T-helper 17 cell (primary cell): ENCODE measurements at places on chromosomes 7 and 10.

GRCh38 chr10:101161494-101162299 lies 30.6 kb downstream of the TLX1 start:
- peak; percentile 63 for DNase-seq

DNA sequence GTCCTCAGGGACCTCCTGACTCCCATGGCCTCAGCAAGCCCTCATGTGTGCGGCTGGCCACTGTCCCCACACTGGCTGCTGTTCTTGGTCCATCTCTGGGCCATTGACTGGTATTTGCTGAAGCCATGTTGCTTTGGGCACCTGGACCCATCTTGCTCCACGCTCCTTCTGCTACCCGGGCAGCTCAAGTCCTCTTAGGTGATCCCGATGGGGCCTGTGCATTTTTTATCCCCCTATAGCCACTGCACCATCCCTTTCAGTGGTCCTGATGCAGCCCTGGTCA lies 16.7 kb downstream of the RAMP3 start:
- DNase-seq, result no peak

DNA sequence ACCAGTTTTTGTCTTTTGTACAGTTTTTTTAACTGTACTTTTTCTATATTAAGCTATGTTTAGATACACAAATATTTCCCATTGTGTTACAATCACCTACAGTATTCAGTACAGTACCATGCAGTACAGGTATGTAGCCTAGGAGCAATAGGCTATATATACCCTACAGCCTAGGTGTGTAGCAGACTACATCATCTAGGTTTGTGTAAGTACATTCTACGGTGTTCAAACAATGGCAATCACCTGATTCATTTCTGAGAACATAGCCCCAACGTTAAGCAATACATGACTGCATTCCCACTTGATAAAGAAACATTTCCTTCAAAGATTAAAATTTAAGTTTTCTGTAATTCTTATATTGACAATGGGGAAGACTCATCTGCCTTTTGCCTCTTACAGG lies 89.4 kb downstream of the TRIL start:
- no peak for DNase-seq

DNA sequence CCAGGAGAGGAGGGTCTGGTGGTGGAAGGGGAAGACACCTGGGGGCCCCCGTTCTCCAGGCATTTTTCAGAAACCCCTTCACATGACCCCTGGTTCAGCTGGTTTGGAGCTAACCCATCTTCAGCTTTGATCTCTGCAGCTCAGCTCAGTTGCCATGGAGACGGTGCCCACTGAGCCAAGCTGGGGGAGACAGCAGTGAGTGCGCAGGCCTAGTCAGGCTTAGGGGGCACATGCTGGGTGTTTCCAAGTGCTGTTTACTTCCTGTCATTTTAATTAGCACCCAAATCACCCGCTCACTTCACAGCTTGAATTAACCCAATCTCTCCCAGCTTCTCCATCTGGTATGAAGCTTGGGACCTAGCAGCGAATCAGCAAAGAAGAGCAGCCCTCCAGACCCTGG lies 9.0 kb downstream of the SPOCK2 start:
- peak; percentile 67 for DNase-seq

DNA sequence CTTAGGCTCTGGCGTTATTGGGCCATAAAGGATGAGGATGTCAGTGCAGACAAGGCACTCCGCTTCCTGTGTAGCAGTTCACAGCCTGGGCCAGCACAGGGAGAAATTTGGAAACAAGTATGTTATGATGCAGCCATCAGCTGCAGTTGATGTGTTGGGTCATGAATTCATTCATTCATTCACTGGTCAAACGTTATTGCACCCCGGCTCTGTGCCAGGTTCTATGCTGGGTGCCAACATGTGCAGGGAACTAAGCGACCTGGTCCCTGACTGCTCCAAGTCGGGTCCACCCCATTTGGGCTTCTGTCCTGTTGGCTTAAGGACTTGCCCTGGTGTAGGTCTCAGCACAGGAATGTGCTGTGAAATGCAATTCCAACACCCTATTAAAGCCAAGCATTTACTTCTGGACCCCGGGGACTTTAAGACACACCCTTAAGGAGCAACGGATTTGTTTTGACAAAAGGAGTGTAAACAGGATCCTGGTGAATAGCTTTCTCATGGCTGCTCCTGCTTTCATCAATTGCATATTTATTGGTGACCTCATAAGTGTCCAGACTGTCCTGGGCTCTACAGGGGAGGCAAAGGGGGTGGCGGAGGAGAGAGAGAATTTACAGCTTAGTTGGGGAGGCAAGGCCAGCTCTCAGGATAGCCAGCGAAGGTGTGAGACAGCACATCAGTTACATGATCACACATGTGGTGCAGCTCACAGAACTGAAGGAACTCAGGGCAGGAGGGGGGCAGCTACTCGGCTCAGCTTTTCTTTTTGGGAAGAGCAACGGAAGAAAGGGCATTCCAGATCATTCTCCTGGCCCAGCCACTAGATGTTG lies 158.6 kb downstream of the GRK5 start:
- no peak for DNase-seq

DNA sequence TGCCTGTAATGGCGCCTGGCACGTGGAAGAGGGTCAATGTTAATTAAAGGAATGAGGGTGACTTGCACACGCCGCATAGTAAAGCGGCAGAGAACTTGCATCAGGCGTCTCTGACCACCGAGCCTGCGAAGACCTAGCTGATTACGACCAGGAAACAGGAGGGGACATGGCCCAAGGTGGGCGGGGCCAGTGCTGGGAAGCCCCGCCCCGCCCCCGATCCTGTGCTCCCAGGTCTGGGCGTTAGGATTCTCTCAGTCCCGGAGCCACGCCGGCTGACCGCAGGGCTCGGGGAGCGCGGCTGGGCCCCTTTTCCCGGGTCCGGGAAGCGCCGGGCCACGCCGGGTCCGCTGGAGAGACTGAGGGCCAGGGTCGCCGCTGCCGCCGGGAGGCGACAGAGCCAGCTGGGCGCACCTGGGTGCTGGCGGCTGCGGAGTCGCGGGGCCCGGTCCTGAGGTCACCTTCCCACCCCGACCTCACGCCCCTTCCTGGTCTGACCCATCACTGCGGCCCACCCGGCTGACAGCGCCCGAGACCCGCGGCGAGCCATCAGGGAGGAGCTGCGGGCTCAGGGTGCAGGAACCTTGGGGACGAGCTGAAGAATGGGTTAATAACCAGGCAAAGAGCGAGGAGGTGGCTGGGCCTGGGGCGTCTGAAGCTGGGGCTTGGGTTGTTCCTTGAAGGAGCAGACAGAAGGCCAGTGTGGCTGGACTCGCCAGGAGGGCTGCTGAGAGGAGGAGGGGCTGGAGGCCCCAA lies 23.0 kb upstream of the GRID1 start:
- no peak for DNase-seq

DNA sequence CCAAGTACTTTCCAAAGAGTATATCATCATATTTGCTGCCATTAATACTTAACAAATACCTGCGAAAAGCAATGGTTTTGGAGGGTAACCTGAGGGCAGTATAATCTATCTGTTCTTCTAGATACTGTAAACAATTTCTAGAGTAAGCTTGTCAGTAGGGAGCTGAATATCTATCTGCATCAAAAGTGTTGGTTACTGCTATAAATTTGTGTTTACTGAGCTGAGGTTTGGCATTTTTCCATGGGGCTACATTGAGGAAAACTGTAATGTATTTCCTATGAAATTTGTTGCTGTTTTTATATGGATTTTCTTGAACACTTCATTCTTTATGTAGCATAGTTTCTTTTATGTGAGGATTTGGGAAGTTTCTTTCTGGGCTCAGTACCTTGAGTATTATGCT lies 913.4 kb downstream of the CNTNAP2 start:
- DNase-seq, result no peak

DNA sequence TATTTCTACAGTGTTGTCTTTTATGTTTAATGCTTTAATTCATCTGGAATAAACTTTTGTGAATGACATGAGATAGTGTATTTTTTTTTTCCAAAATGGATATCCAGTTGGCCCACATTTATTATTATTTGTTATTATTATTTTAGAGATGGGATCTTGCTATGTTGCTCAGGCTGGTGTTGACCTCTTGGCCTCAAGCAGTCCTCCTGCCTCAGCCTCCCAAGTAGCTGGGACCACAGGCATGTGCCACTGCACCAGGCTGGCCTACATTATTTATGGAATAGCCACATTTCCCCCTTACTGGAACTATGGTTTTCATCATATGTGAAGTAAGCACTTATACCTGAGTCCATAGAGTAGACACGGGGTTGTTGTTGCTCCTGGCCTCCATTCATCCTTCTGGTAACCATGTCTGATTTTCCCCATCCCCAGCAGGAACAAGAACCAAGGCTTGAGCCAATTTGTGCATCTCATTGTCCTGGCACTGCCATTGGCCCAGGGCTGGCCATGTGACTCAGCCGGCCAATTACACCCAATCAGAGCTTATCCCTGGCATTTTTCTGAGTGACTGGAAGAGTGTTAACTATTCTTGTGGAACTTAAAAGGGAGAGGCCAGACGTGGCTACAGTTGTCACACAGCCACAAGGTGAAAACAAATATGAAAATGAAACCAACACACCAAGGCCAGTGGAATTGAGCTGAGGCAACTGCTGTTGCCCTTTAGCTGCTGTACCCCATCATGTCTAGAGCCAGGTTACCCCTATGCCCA lies 23.1 kb downstream of the PRF1 start:
- no peak for DNase-seq

DNA sequence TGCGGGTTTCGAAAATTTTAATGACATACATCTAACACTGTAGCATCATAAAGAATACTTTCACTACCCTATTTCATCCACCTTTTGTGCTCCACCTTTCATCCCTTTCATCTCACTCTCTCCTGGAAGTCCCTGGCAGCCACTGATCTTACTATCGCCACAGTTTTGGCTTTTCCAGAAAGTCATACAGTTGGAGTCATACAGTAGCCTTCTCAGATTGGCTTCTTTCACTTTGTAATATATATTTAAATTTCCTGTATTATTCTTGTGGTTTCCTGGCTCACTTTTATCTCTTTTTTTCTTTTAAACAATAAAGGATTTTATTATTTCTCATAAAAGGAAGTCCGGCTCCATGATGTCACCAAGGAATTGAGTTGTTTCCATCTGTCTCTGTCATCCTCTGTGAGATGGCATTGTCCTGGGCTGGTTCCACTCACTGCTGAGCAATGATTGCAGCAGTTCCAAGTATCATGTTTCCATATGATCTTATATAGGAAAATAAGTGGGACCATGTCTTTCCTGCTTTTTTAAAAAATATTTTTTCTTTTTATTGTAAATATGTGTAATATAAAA lies 626.3 kb downstream of the POM121L12 start:
- DNase-seq, result no peak

- no peak for DNase-seq
These were observed 481.4 kb downstream of the TYW1 start for GRCh38 chr7:67478066-67478465.

DNA sequence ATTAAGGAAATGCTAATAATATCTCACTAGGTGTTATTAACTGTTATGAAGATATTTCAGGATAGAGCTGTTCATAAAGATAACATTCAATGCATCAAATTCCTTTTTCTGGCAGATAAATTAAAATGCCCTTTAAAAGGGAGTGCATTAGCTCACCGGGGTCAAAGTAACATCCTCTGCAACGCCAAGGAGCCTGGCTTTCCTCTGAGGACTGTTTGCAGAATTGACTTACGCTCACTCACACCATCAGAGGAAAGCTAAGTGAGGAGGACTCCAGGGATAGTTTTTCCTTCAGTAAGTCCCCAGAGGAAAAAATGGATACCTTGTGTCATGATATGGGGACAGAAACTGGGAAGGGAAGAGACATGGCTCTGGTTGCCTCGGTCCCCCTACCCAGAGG lies 45.2 kb upstream of the GPR158 start:
- no peak for DNase-seq

DNA sequence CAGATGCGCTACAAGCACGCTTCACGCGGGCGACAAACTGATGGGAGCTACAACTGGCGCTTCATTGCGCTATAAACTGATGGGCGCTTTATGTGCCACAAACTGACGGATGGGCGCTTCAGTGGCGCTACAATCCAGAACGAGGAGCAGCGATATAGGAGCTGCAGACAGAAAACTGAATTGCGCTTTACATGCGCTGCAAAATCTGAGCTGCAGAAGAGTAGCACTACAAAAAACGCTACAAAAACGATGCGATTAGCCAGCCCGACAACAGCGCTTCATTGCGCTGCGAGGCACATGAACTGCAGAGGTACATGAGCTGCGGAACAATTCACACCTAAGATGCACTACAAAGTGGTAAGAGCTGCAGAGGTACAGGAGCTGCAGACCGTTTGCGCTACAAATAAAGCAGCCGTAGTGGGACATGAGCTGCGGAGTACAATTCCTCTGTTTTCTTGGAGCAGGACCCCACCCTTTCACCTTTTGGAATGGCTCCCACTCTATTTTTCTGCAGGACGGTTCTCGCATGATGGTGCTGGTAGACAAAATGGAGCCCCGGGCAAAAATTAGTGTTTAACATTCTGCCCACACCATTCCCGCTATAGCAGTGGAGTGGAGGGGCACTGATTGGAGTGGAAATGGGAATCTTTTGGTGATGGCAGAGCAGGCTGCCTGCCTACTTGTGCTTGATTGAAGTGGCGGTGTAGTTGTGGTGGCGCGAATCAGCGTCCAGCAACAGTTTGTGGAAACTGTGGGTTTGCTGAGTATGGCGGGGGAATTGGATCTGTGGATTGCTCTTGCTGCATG lies 1.2 kb upstream of the SGCE start:
- DNase-seq, result no peak

DNA sequence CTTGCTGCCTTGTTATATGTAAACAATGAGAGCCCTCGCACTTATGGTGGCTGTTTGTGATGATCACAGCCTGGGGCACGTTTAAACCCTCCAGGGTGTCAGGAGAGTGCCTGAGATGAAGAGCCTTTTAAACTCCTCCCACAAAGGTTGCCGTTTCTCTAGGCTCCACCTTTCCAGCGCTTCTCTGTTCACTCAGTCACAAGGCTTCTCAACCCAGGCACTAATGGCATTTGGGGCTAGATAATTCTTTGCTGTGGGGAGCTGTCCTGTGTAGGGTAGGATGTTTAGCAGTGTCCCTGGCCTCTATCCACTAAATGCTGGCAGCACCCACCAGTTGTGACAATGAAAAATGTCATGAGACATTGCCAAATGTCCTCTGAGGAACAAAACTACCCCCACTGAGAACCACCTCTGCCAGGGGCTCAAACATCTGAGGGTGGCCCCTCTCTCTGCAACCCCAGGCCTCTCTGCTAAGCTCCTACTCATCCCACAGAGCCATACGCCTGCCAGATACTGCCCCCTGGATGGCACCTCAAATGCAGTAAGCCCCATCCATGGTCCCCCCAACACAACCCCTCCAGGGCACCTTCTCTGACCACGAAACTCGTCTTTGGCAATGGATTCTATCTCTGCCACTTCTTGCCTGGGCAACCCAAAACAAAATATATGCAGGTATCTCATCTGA lies 144.3 kb upstream of the ZMIZ1 start:
- DNase-seq, result no peak

GRCh38 chr10:88895250-88895649 lies 15.2 kb downstream of the STAMBPL1 start:
- no peak for DNase-seq

GRCh38 chr7:146115851-146116520 lies 615 bp upstream of the CNTNAP2 start:
- DNase-seq, result no peak
